B cell (primary cell): ENCODE measurements at places on chromosomes 7 and 10. TPM values are rescaled to one million over a fixed set of nuclear protein-coding genes. Genes with fewer than 3 reads are reported as not detected.
A peak's percentile ranks its signal among the peaks of the same experiment; 100 is the strongest.

LRRC61 gene
- polyA plus RNA-seq = 5.3 and 12.9 TPM in 2 replicates

DNA sequence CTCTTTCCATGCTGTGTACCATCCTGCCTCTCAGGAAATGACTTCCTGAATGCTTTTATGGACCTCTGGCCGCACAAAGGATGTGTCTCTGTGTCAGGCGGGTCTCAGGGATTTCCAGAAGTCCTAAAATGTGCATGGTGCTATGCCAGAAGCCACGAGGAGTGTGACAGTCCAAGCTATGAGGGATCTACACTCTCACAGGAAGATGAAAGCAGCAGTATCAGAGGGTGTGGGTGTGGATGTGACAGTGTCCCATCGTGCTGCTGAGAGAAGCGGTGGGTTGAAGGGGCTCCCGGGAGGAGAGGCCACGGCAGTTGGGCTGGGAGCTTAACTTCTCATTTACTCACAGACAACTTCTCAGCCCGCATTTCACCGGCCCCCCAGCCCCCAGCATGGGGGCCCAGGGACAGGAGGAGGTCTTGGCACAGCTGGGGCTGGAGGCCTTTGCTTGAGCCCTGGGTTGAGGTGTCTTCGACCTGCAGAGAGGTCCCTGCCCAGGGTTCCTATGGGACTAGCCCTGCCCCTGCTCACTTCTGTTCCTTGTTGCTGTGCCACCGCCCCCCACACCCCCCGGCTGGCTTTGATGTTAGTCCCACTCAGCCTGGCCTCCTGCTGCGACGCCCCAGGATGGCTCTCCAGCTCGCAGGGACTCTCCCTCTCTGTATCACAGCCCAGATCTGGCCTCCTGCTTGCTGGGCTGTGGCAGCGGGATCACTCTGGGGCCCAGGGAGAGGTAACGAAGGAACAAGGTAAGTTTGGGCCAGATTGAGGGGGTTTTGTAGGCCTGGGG, 30.8 kb upstream of the EMX2 start:
- no peak for DNase-seq

GRCh38 chr7:112757337-112757736, 32.9 kb downstream of the TMEM168 start:
- no peak for DNase-seq

DNA sequence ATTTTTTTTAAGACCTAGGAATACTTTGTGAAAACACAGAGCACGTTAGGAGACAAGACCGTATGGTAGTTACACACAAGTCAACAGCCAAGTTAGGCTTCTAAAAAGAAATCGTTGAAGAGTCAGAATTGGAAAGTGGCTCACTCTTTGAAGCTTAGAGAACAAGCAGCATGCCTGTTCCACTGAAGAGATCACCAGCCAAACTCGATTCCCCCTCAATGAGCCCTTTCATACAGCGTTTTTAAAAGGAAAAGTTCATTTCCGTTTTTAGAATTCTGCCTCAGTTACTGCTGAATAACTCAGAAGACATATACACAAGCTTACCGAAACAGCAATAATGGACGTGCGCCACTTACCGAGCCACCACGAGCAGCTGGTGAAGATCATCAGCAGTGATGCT, 41.0 kb downstream of the MCMBP start:
- no peak for DNase-seq

DNA sequence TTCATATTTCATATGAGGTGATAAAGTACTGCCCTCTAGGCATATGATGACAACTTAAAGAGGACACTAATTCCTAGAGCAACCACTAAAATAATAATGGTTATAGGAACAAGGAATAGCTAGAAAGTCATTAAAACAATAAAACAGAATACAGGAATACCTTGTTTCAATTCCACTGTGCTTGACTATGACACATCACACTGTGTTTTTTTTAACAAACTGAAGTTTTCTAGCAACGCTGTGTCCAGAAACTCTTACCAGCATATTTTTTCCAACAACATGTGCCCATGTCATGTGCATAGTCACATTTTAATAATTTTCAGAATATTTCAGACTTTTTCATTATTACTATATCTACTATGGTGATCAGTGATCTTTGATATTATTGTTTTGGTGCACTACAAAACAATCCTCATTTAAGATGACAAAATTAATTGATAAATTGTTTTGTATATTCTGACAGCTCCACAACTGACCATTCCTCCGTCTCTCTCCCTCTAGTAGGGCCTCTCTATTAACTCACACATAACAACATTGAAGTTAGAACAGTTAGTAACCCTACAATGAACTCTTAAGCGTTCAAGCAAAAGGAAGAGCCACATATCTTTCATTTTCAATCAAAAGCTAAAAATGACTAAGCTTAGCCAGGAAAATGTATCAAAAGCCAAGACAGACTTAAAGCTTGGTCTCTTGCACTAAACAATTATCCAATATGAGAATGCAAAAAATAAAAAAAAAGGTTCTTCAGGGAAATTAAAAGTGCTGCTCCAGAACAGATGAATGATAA, 85.8 kb downstream of the SNX13 start:
- DNase-seq = no peak

GIMAP8 gene
- 0.34 and 0.52 TPM in 2 replicates for polyA plus RNA-seq

DNA sequence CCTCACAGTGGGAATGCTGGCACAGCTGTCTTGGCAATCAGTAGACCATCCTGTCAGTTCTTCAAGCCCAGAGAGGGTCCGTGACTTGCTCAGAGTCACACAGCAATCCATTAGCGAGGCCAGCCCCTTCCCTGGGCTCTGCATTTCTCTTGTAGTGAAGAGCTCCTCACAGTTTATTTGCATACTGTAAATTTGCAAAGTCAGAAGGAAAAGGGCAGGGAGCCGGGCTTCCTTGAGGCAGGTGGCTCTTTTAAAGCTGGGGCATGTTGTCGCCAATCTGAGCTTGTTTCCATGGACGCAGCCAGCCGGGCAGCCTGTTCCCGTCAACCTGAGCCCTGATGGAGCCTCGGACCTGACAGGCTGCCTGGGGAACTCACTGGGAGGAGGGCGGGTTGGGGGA, 123.4 kb downstream of the CUX1 start:
- no peak for DNase-seq

- DNase-seq = no peak
These were observed 15.1 kb downstream of the VCL start for GRCh38 chr10:74013004-74013403.

DNA sequence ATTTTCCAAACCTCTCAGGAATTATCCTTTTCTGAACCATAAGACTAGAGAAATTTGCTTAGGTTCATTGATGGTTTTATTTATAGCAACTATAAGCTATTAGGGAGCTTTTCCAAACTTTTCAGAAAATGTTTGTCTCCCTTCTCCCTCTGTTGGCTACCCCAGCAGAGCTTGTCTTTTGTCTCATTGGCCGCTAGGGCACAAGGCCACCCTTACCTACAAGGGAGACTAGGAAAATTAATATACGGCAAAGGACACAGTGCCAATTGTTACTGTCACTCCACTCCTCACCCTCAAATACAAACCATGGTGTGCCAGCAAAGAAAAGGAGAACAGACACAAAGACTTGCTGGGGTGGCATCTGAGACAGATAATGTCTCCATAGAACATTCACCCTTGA, 471.4 kb downstream of the XPNPEP1 start:
- no peak for DNase-seq

- DNase-seq = no peak
These were observed 638 bp downstream of the LIPA start for GRCh38 chr10:89250865-89251408.

DNA sequence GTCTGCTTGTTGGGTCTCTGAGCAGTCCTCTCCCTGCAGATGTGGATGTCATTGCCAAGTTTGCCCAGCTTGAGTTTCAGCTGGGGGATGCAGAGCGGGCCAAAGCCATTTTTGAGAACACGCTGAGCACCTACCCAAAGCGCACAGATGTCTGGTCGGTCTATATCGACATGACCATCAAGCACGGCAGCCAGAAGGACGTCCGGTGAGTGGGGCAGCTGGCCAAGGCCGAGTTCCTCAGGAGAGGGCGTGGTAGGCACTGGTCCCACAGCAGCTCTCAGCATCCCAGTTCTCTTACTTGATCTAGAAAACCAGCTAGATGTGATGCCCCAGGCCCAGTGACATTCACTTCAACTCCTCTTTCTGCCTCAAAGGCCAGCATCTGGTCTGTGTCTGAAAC, 7.7 kb downstream of the CALHM2 start:
- DNase-seq = no peak

DNA sequence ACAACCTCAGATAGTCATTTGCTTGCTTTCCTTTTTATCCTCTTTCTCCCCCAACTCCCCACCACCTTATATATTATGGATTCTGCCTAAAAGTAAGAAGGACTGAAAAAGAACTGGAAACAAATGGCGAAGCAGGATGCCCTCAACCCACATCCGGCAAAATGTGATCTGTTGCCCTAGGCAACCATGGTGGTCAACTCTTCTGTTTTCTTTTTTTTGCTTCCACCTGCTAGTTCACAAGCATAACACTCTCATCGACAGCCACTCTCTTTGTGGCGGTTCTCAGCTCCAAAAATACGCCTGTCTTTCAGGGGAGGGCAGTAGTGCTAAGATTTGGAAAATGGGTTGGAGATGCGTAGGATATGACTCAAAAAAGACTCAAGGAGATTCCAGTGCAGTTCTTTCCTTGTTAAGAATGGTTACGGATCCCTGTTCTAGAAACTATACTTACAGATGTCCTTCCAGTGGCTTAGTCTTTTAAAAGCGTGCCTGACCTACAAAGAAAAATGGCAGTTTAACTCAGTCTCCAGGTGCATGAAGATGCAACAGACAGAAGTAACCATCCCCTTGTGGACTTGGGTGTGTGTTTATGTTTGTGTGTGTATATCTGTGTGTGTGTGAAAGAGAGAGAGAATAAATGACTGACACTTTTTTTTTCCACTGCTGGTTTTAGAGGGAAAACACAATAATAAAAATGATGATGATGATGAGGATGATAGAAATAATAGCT, 10.7 kb downstream of the APBB1IP start:
- DNase-seq = peak; percentile 90
